ENCODE measurements at places on chromosomes 2 and 18.

DNA sequence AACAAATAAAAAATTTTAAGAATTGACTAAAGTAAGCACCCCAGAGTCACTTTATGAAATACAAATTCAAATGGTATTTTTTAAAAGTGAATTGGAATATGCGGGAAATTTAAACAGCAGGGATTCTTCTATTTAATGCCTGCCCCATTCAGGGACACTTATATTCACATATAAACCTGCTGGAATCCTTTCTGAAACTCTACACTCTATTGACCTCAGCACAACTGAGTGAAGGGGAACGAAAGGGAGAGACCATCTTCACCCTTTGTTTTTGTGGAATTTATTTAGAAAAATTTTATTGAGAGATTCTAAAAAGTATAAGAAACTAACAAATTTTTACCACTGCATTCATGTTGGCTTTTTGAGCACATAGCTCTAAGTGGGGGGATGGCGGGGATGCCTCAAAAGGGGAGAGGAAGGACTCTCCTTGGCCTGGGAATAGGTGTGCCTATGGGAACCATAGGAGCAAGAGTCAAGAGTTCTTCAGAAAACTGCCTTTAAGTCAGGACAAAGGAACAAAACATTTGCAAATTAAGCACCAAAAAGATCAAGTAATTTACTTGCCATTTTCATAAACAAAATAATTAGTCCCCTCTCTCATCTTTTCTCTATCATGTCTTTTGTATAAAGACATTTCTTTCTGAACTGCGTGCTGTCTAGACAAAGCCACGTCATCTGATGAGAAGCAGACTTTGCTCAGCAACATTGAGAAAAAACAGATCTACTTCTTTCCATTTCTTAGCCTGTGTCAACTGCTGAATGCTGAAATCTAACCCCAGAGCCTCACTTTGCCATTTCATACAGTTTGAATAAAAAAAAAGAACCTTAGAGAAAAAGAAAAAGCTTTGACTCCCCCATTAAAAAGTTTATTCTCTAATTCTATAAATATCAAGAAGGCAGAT, 21.6 kb upstream of the FLACC1 start:
- DNase-seq: no peak

DNA sequence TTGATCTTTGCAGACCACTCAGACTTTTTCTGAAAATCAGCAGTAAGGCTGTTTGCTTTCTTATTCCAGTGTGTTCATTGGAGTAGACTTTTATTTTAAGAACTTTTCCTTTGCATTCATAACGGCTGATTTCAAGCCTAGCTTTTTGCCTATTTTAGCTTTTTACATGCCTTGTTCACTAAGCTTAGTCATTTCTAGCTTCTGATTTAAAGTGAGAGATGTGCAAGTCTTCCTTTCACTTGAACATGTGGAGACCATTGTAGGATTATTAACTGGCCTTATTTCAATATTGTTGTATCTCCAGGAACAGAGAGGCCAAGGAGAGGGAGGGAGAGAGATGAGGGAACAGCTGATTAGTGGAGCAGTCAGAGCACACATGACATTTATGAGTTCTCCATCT, 32.1 kb downstream of the RNMT start:
- DNase-seq: no peak

DNA sequence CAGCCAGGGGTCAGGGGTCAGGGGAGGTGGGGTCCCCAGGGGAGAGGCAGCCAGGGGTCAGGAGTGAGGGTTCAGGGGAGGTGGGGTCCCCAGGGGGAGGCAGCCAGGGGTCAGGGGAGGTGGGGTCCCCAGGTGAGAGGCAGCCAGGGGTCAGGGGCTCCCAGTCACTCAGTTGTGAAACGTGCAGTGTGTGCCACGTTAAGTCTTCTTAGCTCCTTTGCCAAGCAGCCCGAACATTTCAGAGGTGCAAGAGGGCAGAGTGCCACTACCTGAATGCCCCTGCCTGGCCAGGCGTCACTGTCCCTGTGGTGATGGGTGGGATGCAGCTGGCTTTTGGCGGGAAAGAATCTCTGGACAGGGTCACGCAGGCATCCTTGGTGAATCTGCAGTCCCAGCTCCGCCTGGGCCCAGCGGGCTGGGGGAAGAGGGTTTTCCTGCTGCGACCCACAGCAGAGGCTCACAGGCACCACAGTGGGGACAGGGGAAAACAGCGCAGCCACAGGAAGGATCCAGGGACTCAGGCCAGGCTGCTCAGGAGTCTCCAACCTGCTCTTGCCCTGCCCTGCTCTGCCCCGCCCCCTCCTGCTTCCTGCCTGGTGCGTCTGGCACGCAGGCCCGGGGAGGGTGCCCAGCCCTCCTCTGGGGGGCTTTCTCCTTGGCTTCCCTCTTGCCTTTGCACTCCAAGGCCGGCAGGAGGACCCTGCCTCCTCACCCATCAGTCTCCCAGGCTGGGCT, 188.3 kb downstream of the TWIST2 start:
- no peak for DNase-seq

DNA sequence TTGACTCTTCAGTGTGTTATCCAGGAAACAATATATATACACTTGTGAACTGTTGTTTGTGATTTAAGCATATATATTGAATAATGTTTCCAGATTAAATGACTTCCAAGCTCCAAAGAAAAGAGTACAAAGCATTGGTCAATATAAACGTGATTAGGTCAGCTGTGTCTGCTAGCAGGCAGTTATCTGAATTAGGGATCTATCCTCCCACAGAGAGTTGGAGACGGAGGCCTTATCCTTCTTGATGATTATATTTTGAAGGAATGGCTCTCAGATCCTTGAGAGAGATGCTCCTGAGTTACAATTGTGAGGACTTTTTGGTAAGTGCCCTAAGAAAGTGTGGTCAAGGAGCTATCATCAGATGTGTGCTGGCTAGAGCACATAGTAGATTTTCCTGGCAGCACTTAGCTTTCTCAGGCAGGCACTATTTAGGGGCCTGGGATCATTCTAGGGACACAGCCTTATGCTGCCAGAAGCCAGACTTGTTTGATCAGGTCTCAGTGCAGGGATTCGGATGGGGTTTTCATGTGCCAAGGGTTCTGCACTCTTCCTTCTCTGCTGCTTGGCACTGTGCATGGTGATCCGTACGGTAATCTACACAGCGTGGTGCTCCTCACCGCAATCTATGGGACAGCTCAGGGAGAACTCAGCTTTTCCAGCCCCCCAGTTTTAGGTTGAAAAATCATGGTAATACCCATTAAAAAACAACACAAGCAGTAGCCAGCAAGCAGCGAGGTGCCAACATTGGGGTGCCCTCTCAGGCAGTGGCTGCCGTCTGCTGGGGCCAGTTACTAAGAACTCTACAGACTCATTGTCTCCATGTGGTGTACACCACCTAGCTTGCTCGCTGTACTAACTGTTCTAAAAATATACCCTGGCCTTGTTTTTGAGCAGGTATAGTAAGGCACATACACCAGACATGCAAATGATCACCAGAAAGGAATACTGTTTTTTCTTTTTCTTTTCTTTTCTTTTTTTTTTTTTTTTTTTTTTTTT, 8.0 kb upstream of the ZDBF2 start:
- DNase-seq: no peak

DNA sequence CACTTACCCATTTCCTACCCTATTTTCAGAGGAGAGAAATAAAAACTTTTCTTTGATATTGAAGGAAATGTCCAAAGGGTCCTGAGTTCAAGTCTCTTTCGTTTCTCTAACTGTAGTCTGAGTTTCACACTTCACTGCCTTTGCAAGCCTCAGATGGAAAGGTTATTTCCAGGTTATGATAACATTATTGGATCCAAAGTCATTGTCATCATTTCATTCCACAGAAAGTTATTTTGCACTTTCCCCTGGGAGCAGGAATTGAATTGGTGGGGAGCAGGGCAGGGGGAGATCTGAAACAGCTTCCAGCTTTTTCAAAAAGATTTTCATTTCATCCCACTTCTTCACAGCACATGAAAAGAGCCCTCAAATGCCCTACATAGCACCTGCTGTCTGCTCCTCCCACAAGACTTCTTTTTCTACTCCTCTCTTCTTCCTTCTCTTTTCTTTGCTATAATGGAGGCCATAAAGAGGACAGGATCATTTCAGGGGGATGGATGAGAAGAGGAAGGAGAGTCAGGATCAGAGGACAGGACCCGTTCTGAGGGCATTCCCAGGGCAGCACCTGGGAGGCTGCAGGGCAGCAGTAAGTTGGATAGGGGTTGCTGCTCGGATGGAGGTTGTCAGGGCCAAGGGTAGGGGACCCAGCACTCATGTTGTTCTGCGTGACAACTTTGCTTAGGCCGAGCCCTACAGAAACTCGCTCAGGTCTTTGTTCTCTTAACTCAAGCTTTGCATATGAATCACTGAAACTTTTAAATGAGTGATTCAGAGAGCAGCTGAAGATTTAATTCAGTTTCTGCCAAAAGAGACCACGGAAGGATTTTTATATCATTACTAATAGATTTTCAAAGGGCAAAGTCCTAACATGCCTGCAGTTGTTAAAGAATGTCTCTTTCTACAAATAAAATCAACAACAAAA, 11.4 kb upstream of the GALNT5 start:
- DNase-seq: no peak

DNA sequence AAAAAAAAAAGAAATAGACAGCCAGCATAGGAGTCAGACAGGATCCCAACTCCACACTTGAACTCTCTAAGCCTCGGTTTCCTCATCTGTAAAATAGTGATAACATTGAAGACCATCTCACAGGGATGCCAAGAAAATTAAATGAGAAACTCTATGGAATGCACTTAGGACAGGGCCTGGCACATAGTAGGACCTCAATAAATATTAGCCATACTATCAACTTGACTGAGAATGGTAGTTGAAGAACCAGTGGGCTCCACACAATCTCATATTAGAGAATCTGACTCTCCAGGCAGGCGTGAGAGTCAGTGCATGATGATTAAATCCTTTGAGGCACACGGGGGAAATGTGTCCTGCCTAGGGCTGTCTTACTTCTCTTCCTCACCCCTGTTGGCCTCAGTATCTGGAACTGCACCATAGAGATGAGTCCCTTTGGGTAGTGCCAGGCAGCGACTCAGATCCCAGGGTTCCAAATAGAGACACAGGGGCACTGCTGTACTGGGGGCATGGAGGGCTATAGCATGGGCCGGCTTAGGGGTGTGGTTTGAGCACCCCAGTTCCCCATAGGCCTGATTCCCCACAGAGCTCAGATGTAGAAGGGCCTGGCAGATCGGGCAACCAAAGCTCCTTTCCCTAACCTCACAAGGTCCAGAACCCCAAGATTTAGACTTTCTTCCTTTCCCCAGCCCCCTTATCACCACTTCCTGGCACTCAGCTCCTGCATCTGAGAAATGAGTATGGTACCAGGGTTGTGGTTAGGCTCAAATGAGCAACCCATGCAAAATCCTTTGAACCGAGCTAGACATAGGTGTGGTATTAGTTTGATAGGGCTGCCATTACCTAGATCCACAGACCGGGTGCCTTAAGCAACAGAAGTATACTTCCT, 51.3 kb upstream of the CAB39 start:
- no peak for DNase-seq

DNA sequence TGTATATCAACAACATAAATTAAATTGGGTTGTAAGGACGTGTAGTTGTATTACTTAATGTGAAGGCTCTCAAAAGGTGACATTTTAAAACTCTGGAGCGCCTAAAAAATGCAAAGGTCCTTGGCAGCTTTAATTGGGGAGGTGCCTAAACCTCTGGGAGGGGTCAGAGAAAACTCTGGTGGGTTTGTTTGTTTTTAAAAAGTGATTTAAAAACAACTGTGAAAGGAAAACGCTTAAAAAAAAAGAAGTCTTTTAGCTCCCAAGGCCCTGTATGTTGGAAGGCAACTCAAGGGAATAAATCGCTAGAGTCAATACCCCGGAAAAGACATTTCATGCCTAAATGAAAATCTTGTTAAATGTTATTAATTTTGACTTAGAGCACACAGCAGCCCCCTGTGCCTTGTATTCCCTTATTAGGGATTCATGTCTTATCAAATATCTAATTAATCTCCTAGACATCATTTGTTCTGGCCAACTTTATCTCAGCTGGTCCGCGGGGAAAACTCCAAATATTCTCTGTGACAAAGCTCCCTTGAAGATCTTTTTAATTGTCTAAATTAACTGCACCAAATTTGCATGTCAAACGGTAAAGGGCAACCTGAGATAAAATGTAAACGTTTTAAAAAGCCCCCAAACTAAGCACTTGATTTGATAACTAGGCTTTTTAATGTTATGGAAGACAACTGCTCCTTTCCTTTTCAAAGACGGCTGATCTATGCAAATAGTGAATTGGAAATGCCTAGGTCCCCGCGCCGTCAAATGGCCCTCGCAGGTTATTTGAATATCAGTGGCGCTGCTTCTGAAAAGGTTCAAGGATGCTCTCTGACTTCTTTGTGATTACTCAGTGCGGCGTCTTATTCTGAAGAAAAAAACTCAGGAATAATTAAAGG, 4.2 kb downstream of the SP9 start:
- DNase-seq: no peak

DNA sequence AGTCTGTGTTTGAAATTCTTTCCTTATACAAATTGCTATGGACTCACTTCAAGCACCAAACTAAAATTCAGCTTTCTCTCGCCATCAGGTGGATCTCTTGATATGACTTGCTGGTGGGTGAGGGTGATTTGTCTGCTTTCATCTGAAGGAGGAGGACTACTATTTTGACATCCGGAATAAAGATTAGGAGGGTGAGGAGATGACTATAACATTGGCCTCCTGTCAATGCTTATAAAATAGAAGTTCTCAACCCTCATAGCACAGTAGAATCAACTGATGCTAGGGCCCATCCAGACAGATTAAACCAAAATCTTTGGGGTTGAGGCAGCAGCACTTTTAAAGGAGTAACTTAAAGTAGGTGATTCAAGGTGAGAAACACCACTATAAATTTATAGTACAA, 120.4 kb upstream of the DNAJC10 start:
- DNase-seq: no peak

- no peak for DNase-seq
These were observed 40.0 kb downstream of the STAT1 start for GRCh38 chr2:190973726-190974628.

GRCh38 chr18:54991981-54992380, 32.7 kb upstream of the CCDC68 start:
- no peak for DNase-seq

- DNase-seq: no peak
These were observed 664.2 kb downstream of the TDRD15 start for GRCh38 chr2:21787941-21788340.

GRCh38 chr2:6113786-6114185, 421.6 kb downstream of the SOX11 start:
- DNase-seq: no peak

GRCh38 chr18:57352271-57352701, at the start of gene ST8SIA3:
ST8SIA3 (plus strand) TSS chr18:57352557; CDS start chr18:57352847, 290 bp downstream.
- DNase-seq: peak; percentile 15

Measured in endothelial cell (in vitro differentiated cells).